ENCODE measurements at places on chromosomes 16 and 17.

- no peak for DNase-seq
Measured at GRCh38 chr16:5944971-5945370, 847.4 kb upstream of the EEF2KMT start.

DNA sequence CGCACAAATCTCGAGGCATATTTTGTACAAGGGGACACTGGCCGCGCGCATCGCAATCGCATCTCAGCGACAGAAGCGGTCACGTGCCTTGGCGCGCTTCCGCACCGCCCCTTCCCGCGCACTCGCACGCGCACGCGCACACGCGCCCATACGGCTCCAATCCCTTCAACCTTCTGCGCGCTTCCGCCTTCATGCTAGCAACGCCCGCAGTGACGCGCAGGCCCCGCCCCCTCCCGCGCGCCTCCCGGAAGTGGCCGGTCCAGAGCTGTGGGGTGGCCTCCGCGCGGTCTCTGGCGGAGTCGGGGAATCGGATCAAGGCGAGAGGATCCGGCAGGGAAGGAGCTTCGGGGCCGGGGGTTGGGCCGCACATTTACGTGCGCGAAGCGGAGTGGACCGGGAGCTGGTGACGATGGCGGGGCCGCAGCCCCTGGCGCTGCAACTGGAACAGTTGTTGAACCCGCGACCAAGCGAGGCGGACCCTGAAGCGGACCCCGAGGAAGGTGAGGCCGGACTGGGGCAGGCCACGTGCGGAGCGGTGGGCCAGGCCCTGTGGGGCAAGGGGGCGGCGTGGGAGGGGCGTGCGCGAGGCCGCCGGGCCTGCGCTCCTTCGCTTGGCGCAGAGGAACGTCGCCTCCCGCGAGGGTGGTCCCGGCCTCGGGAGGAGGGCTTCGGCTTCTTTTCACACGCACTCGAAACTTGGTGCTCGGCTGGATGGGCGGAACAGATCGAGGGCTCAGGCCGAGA is at the start of gene AATF:
AATF (plus strand) TSS at position 238 of the 744 bp plus-strand sequence; CDS start at position 410, 172 bp downstream.
- peak; percentile 97 for DNase-seq

DNA sequence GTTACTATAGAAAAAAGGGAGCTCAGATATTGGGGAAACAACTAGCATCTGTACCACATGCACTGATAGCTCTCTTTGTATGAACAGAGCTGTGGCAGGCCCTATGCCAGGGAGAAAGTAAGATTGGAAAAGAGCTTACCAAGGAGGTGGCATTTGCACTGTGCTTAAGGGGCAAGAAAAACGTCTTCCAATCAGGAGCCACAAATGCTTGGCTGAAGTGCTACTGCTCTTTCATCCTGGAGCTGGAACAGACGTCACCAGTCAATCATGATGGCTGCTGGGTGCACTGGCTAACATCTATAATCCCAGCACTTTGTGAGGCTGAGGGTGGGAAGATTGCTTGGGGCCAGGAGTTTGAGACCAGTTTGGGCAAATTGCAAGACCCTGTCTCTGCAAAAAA is 218.5 kb downstream of the SEC14L1 start:
- DNase-seq, result no peak

- DNase-seq, result no peak
Measured at GRCh38 chr17:29584452-29585079, 4.9 kb downstream of the GIT1 start.

DNA sequence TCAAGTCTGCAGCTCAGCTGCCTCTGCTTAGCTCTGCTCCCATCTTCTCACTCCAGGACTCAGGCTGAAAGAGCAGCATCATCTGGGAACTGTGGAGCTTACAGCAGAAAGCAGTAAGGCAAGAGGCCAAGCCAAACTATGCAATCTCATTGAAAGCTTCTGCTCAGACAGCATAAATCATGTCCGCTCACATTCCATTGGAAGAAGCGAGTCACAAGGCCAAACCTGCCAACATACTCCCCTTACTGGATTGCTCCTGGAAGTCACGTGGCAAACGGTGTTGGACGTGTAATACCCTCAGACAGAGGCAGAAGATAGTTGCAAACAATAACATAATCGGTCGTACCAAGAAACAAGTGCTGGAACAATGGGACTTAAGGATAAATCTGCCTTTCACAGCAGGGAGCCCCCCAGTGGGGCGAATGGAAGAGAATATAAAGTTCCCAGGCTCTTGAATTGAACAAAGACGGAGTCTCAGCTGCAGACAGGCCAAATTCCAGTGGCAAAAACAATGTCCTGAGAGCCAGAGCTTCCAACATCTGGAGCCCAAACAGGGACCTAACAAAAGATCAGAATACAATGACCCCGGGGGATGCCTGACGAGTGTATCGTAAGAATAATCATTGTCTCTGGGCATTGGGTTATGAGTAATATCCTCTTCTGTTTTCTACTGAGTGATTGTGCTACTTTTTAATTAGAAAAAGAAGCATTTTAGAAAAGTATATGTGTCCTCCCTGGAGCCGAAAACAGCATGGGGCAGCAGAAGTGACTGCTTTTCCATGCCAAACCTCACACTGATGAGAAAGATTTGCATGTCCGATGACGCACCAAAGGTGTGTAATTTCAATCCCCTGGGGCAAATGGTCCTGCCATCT is 68.4 kb downstream of the CMC2 start:
- peak; percentile 92 for DNase-seq

DNA sequence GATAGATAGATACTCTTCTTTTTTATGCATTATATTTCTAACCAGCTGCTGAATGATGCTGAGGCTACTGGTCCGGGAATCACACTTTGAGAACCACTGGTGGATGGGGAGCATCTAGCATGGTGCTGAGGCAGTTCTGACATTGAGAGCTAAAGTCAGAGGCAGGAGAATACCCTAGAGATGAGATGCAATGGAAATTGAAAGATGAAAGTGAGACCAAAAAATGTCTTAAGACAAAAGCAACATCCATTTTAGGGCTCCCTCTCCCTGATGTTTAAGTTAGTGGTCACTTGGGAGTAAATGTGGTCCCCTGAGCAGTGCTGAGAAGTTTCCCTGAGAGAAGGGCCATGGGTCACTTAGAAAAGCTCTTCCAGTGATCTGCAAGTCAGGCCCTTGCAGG is 6.8 kb downstream of the PCTP start:
- no peak for DNase-seq

- no peak for DNase-seq
Measured at GRCh38 chr17:11503308-11504035, 94.8 kb upstream of the DNAH9 start.

GRCh38 chr17:74455821-74456220 is 10.6 kb upstream of the CD300A start:
- DNase-seq, result no peak

DNA sequence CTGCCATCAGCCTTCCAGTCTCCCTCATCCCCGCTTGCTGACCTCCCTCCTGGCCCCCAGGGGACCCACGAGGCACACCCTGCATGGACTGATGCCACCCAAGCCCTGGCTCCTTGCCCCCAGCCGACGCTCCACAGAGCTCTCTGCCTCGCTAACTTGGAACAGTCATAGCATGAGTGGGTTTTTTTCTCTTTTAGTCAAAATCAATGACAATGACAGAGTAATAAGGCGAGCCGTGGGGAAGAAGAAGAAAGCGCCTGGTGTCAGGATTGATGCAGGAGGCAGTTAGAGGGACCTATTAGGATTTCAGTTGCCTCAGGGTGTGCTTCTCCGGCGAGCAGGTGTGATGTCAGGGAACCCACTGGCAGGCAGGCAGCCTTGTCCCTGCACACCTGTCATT is 176.3 kb upstream of the TNRC6C start:
- DNase-seq, result no peak

GRCh38 chr17:48727415-48728175 is 955 bp downstream of the HOXB13 start:
- DNase-seq, result no peak

GRCh38 chr17:28532050-28532960 is 20.1 kb downstream of the UNC119 start:
- DNase-seq, result no peak

GRCh38 chr17:75995385-75995925 is 5.2 kb upstream of the CDK3 start:
- DNase-seq, result no peak

- DNase-seq, result no peak
Measured at GRCh38 chr16:49881890-49882289, 26.0 kb upstream of the ZNF423 start.

DNA sequence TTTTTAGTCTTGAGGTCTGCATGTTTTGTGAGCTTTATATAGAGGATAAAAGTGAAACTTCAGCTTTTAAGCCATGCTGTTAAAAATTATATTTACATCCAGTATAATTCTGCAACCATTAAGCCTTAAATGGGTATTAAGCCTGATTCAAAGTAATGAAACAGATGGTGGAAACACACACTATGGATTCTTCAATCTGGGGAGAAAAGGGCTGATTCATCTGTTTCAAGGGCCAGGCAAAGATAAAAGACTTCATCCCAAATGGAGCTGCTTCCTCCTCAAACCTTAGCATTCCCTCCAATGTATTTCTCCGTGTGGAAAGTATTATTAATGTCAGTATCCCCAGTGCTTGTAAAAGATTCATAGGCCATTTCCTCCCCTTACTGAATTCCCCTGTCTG is 367.4 kb upstream of the ZFHX3 start:
- DNase-seq, result no peak

DNA sequence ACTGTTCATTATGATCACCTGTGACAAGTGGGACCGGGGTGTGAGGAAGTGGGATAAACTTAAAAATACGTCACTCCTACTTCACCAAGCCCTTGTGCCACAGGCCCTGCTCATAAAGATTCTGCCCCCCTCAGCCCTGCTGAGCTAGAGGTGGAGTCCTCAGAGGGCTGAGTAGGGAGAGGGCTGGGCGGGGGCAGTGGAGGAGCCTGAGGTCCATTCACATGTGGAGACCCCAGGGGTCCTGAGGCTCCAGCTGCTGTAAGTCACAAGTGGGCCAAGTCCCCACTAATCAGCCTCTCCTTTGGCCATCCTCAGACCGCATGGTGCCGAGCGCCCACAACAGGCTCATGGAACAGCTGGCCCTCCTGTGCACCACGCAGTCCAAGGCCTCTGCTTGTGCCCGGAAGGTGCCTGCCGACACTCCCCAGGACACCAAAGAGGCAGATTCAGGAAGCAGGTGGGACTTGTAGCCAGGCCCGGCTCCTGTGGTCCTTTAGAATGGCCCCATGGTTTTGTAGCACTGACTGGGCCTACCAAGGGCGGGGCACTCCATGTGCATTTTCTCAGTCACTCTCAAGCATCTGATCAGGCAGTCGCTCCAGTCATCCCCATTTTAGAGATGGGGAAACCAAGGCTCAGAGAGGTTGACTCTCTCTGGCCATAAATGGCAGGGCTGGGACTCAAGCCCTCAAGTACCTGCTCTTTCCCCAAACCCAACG is 10.4 kb downstream of the DNAAF8 start:
- no peak for DNase-seq

DNA sequence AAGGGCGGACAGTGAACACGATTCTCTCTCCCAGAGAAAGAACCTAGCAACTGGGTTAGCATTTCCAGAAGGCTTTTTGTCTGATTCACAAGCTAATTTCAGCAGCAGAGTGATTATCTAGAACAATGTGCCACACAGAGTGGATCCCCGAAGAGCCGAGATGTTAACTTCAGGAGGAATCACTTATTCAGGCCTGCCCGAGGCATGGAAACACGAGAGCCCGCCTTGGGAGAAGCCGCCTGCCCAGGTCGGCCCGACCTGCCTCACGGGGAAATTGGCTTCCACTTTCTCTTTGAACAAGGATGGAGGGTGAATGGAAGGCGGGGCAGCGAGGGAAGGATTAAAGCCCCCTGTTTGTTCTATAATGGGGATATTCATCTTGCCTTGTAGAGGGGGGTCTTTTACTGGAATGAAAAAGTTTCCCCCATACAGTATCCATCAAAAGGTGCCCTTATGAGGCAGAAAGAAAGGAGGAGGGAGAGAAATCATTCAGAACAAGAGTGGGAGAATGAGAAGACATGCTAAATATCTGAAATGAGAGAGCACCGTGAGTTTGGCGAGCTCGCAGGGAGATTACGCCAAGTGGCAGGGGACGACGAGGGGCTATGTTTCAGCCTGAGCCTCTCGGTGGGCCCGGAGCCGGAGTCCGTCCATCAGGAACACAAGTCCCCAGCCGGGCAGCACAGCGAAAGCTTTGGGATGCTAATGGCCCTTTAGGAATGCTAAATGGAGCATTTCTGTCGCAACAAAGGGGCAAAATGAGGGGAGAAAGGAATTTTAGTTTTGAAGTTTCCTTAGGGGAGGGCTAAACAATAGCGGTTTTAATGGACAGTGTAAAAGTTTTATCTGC is 33.0 kb downstream of the NTN1 start:
- DNase-seq, result no peak

DNA sequence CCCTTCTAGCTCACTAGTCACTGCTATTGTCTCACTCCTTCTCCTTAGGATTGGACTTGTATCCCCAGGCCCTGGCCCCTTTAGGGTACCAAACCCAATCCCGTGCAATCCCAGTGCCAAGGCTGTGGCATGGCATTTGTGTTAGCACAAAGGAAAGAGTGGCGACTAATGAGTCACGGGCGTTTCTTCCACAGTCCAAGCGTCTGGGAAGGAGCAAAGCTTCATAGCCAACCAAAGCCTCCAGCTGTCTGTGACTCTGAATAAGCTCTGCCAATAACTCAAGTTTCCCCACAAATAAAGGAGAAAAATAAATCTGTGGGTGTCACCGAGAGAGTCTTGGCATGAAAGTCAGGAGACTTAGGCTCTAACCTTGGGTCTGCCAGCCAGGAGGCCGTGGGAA is 54.6 kb upstream of the COX10 start:
- DNase-seq, result peak; percentile 8

DNA sequence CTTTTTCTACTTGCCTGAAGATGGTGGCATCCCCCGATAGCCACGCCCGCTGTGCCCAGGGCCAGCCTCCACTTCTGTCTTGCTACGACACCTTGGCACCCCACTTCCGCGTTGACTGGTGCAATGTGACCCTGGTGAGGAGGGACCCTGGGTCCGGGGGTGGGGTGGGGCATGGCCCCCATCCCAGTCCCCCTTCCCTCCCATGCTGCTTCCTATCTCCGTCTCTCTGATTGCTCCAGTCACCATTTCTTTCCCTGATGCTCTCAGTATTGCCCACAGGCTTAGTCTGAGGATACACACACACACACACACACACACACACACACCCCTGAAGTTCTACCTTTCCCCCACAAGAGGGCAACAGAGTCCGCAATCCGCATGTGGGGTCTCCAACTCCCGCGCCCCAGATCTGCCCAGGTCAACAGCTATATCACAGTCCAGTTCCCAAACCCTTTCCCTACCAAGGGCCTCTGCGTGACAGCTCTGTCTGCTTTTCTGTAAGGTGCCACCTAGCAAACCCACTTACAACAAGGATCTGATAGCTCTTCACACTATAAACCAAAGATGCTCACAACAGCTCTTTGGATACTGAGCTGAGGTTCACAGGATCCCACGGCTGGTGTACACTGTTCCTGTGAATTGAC is 3.4 kb downstream of the SGCA start:
- DNase-seq, result peak; percentile 87

- DNase-seq, result peak; percentile 79
Measured at GRCh38 chr17:2262135-2262587, 41.4 kb downstream of the SMG6 start.

- DNase-seq, result peak; percentile 63
Measured at GRCh38 chr16:1923299-1924034, 5.3 kb upstream of the HS3ST6 start.

- no peak for DNase-seq
Measured at GRCh38 chr17:69228018-69228417, 606 bp downstream of the ABCA10 start.

GRCh38 chr16:59573528-59574271 is 839.6 kb upstream of the GOT2 start:
- DNase-seq, result peak; percentile 95

GRCh38 chr16:88403794-88404581 is 21.2 kb downstream of the ZNF469 start:
- peak; percentile 47 for DNase-seq

All from ELR (cell line).